T-helper 2 cell (primary cell): ENCODE measurements at places on chromosomes 3 and 15.
A peak's percentile ranks its signal among the peaks of the same experiment; 100 is the strongest.

GRCh38 chr3:171095063-171095462, 68.5 kb upstream of the SLC2A2 start:
- no peak for DNase-seq

- no peak for DNase-seq
These were observed 381.2 kb downstream of the RSL24D1 start for GRCh38 chr15:54815556-54815955.

GRCh38 chr15:44246521-44247268, 41.8 kb upstream of the GOLM2 start:
- DNase-seq: no peak

DNA sequence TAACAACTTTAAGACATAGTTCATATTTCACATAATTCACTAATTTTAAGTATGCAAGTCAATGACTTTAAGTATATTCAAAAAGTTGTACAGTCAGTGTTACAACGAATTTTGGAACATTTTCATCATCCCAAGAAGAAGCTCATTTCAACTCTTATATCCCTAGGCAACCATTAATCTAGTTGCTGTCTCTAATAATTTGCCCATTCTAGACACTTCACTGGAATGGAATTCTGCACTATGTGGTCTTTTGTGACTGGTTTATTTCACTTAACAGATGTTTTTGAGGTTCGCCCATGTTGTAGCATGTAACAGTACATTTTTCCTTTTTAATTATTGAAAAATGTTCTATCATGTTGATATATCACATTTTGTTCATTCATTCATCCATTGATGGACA, 104.2 kb upstream of the SPRED1 start:
- no peak for DNase-seq

GRCh38 chr3:157128771-157129681, 30.9 kb downstream of the CCNL1 start:
- DNase-seq: peak; percentile 67

DNA sequence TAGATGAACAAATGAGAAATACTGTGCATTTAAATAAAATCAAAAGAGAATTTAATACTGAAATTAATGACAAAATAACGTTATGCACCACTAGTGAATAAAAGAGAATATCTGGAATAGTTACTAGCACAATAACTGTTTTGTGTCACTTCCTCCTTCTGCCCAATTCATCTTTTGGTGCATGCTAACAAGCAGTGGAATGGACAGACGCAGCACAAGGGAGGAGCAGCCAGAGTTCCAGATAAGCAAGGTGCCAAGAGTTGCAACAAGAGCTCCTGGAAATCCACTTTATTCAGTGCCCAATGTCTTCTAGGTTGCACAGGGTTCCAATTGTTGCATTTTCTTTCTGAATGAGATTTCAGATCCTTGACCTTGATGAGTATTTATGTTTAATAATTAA, 66.5 kb upstream of the PLXND1 start:
- DNase-seq: no peak

- DNase-seq: no peak
These were observed 31.4 kb downstream of the AP4E1 start for GRCh38 chr15:50939911-50940310.

DNA sequence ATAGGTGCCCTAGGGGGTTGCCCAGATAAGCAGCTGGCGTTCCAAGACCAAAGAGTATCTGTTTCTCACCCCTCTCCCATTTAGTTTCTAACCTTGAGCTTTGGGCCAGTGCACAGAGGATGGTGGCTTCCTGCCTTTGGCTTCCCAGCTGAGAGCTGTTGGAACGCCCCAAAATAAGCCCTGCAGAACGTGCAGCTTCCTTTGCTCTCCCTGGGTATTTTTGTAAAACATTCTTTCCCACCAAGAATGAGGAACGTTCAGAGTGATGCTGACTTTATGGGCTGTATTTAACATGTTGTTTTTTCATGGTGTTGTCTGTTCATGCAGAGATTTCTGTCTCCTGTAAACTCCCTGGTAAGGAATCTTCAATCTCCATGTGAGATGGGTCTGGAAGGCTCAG, 63.8 kb downstream of the LPP start:
- DNase-seq: no peak

- no peak for DNase-seq
These were observed 147.0 kb upstream of the KCNMB2 start for GRCh38 chr3:178389258-178389657.

DNA sequence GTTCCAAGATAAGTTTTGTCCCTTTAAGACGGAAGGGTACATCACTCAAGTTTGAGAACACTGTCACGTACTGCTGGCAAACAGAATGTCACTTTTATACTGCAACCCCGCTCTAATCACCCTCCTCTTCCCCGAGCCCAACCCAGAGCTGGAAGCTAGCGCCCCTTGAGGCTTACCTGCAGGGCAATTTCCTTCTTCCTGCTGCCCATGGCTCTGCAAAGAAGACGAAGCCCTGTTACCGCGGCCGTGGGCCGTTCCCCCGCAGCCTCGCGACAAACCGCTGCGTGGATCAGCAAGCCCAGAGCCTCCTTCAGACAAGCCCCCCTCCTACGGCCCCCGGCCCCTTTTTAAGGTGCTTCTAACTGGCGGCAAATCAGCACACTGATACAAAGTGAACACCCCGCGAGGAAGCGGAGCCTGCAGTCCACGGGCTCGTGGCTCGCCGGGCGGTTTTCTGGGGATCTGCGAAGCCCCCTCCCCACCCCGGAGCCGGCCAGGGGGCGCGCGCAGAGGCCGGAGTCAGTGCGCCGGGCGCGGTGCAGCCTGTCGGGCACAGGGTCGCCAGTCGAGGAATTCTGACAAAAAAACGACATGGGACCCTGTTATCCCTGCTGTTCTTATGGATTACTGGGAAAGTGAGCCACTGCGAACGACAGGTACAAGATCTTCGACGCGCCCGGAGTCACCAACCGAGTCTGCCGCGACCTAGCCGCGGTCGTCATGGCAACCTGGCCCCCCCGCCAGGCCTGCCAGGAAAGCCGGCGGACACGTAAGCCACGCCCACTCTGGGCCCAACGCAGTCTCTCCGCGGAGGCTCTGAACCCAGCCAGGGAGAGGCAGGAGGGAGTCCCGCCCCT, at the start of gene NME9:
TSS of gene NME9 (minus strand) at position 725 of the 857 bp plus-strand sequence. CDS start at position 209, 516 bp downstream.
- peak; percentile 92 for DNase-seq

- DNase-seq: no peak
These were observed 62.4 kb upstream of the SLC24A5 start for GRCh38 chr15:48058371-48058770.

DNA sequence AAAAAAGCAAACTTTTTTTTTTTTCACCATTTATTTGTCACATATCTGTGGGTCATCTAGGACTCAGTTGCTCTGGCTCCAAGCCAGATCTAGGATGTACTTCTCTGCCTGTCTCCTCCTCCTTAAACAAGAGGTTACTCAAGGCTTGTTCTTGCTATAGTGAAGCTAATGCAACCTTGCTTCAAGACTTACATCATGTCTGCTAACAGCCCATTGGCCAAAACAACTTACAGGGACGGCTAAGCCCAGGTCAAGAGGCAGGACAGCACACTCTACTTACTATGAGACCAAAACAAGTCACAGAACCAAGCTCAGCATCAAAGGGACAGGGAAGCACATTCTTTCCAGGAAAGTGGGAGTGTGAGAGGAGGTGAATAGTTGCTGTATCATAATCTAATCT, 123.8 kb upstream of the BNIP2 start:
- DNase-seq: no peak

DNA sequence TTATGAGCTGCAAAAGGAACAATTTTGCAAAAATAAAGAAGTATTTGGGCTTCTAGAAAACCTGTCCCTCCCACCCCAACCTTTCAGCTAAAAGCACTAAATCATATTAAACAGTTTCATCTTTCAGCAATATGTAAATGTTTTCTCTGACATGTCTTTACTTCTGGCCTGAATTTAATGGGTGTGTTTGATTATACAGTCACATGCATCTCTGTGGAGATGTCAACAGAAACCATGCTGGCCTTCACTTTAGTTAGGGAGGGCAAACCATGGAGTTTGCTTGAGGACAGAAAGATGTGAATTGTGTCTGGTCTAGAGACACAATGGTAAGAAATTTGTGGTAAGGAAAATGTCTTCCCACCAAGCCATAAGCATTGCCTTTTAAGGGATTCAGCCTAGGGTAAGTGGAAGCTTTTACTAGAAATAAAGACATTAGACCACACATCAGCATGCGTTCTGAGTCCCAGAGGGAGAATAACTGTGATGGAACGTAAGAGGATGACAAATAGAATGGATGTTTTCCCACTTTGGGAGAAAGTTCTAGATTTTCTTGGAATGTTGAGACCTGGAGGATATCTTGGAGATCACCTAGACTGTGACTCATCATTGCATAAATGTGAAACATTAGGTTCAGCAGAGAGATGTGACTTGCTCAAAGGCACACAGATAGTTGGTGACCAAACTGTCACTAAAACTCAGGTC, 68.9 kb downstream of the ST8SIA2 start:
- no peak for DNase-seq

DNA sequence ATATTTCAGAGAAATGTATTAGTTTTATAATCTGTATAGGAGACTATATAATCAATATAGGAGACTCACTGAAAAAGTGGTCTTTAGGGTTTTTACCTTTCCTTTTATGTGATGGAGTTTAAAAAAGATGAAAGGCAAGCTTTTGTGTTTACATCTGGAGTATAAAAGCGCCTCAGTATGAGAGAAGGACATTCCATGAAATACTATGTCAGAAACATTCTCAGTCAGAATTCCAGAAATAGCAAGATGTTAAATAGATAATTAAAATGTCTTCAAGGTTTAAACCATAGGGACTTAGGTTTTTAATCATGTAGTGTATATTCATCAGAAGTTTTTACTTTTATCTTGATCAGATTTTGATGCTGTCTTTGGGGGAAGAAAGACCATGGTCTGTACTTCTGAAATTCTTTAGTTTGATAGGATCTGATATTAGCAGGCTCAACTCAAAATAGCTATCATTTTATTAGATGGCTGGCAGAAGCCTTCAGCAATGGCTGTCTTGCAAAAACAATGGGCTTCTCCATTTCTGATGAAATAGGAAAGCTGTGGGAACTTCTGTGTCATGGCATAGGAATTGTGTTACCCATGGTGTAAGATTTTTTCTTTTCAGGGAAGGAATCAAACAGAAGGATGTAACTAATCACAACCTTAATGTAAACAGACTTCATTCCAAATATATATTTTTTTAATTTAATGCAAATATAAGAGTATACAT, 209.6 kb upstream of the PLSCR5 start:
- DNase-seq: no peak

- DNase-seq: no peak
These were observed 191.8 kb upstream of the CGNL1 start for GRCh38 chr15:57184502-57184901.
